ENCODE measurements at places on chromosomes 7 and 10. TPM values are rescaled to one million over a fixed set of nuclear protein-coding genes. Genes with fewer than 3 reads are reported as not detected.
A peak's percentile ranks its signal among the peaks of the same experiment; 100 is the strongest.

DNA sequence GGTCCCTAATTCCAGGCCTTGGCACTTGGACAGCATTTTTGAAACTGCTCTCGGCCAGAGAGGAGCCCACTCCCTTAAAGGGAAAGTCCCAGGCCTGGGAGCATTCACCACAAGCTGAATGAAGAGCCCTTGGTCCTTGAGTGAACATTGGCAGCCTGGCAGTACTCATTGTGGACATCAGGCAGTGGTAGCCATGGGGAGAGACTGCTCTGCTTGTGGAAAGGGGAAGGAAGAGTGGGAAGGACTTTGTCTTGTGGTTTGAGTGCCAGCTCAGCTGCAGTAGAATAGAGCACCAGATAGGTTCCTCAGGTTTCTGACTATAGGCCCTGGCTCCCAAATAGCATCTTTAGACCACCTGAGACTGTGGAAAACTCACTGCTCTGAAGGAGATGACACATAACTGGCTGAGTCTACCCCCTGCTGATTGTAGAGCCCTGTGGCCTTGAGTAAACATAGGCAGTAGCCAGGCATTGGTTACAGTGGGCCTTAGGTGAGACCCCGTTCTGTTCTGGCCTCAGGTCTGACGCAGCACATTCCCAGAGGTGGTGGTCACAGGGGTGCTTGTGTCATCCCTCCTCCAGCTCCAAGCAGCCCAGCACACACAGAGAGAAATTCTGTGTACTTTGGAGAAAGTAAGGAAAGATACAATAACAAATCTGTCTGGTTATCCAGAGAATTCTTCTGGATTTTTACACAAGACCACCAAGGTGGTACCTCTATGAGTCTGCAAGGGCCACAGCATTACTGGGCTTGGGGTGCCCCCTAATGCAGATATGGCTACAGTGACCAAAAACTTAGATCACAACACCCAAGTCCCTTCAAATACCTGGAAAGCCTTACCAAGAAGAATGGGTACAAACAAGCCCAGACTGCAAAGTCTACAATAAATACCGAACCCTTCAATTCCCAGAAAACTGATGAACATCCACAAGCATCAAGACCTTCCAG, 153.8 kb downstream of the GNAI1 start:
- DNase-seq: no peak

DNA sequence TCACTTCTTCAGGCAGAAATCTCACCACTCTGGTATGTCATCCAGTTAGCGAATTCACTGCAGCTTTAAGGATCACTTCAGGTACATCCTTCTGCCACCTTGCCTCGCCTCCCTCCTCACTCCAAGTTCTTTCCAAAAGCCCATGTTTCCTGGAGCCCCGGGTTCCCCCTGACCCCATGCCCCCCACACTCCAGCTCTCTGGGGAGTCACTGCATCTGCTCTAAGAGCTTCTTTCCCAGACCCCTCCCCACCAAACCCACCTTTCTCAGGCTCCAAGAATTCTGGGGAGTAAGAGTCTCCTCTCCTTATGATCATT, 969.5 kb upstream of the ZNF722 start:
- no peak for DNase-seq

DNA sequence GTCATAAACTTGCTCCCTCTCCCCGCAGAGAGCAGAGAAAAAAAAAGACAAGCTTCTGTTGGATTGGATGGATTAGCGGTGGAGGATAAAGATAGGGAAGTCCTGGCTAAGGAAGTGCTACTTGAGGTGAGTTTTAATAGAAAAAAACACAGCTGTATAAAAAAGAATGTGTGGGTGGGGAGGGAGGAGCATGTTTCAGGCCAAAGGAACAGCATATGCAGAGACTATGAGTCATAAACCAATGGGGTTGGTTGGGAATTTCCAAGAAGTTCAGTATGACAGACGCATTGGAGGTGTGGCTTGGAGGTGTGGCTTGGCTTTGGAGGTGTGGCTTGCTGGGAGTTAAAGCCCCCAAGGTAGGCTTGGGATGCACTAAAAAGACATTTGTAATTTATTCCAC, 103.0 kb upstream of the LSM8 start:
- DNase-seq: peak; percentile 51

DNA sequence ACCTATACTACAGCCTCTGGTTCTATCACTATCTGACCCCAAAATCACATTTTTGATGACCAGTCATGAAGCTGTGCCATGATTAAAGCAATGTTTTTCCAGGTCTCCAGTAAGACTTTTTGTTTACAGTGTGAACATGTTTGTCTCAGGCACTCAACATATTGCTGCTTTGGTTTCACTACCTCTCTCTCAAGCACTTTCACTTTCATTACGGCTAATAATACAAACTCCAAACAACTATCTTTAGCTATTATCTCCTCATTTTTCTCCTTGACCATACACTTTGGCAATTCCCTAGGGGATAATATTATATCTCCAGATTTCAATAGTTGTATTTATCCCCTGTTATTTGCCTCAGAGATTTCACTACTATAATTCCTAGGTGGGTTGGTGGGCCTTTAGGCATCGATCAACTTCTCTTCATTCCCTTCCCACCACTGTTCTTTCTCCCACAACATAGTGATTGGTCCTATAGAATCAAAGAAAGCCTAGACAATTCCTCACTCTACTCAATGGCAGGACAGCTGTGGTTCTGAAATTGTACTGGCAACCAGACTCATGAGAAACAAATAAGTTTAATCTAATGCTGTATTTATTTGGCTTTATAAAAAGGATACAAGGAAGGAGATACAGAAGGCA, 261.4 kb upstream of the ZWINT start:
- DNase-seq: no peak

DNA sequence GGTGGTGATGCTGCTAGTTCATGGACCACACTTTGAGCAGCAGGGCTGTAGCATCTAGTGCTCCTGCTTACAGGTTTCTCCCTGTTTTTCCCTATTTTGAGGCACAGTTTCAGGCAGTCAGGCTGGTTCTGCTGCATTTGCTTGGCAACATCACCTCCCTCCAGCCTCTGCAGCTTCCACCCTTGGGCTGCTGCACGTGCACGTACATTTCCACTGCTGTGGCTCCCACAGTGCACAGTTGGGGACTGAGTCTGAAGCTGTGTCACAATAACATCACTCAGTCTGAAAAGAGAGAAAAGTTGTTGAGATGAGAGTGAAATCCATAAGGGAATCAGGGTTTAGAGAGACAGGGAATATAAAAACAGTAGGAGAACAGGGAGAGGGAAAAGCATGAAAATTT, 230.7 kb upstream of the FZD1 start:
- DNase-seq: no peak

GRCh38 chr10:14476641-14477407, 146.1 kb upstream of the FRMD4A start:
- DNase-seq: no peak

Gene LEP
- total RNA-seq: not detected

Measured in activated CD8-positive, alpha-beta memory T cell treated with anti-CD3 and anti-CD28 coated beads, Interleukin-2, amount 10 ng/mL, durations not matched to agents 7 days and 5 days (primary cell).